ENCODE measurements at places on chromosomes 11 and 22.

GRCh38 chr22:19520007-19520406 lies 4.2 kb downstream of the CLDN5 start:
- DNase-seq: no peak

GRCh38 chr11:45857961-45858474 lies 10.7 kb downstream of the CRY2 start:
- DNase-seq: no peak

DNA sequence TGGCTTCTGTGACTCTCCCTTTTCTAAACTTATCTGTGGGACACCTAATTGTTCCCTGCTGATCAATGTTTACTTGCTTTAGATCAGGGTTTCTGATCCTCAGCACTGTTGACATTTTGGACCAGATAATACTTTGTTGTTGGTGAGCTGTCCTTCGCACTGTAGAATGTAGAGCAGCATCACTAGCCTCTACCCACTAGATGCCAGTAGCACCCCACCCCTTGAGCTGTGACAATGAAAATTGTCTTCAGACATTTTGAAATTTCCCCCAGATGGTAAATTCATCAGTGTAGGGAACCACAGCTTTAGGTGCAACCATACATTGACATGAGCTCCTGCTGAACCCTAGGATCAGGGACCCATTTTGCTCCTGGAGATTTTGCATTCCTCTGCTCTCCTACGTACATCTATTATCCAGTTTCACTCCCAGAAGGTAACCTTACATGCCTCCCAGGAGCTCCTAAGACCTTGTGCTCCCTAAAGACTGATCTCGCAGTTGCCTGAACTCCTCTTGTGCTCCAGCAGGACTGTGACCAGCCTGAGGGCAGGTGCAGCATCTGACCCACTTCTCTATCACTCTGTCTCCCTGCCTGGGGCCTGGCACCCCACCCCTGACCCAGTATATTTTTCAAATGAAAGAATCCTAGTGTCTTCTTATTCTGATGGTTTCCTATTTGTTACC lies 107.8 kb downstream of the FAR1 start:
- no peak for DNase-seq

GRCh38 chr11:10490398-10491241 lies 35.6 kb downstream of the AMPD3 start:
- no peak for DNase-seq

GRCh38 chr11:95231127-95231880 lies at the start of gene SESN3:
TSS of gene SESN3 (minus strand) at chr11:95231202. CDS start at chr11:95230860, 342 bp downstream.
- peak; percentile 99 for DNase-seq

DNA sequence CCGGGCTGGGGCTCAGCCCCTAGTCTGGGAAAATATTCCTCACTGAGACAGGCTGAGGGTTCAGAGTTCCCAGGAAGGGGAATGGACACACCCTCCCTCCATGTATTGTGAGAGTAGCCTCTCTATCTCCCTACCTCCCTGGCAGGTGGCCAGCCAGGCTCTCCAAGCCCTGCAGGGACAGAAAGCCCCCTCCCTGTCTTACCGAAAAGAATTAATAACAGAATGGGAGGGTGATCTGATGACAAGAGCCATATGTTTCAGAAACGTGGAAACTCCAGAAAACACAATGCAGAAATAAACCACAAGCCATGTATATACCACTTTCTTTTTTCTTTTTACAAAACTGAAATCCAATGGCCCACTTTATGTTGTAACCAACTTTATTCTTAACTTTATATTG lies 140.0 kb downstream of the CHST1 start:
- DNase-seq: no peak

DNA sequence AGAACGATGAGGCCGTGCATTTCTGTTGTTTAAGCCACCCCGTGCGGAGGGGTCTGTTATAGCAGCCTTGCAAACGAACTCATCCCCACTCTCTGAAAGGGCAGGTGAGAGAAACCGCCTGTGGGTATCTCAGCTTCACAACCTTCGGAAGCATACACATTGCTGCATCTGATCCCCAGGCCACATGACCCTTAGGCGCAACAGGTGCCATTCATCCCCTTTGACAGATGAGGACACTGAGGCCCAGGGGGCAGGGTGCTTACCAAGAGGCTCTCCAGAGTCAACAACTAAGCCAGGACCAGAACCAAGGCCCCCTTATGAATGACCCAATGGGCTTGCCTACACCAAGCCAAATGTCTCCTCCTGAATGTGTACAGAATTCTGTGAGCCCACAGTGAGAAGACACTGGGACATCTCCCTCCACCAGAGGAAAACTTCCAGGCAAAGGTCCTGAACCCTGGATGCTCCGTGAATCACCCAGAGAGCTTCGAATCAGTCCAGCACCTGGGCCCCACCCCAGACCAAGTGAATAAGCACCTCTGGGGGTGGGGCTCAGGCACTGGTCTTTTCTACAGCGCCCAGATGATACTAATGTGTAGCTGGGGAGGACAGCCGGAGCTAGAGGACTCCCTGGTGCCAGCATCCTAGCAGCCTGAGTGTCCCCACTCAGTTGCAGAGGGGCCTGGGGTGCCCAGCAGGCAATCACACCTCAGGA lies 83.2 kb downstream of the BUD13 start:
- DNase-seq: no peak

- peak; percentile 17 for DNase-seq
These were observed 39.4 kb downstream of the CARD18 start for GRCh38 chr11:105100206-105100605.

DNA sequence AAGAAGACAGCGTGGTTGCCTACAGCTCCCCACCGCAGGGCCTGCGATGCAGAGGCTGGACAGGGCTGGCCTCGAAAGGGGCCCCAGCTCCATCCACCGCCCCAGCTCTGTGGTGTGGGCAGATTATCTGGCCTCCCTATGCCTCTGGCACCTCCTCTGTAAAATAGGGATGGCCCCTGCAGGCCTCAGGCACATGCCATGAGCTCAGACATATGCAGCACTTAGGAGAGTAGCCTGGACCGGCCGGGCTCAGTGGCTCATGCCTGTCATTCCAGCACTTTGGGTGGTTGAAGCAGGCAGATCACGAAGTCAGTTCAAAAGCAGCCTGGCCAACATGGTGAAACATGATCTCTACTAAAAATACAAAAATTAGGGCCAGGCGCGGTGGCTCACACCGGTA lies 7.4 kb downstream of the APOBEC3D start:
- no peak for DNase-seq

DNA sequence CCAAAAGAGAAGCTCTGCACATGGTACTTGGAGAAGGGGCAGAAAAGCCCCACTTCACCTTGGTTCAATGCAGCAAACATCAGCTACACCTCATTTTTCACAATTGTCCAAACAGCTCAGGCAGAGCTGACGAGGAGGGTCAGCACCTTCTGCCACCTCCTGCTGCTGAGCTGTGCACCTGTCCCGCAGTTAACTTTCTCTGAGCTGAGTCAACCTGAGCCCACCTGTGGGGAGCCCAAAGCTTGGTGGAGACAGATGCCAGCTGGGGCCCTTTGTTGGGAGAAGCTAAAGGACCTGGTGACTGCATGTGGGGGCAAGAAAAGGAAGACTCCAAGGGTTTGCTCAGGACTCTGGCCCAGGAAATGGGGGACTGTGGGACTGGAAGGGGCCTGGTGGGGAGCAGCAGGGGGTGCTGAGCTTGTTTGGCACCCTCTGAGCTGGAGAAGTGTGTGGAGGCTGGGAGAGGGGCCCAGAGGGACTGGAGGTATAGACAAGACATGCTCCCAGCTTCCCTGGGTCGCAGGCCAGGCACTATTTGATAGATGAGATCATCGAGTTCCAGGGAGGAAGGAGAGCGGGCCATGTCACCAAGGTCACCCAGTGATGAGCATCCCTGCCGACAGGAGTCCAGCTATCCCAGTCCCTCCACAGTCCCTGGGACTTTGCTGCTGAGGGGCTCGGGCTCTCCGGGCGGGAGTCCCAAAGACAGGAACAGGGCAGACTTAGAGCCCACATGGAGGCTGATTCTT lies 53.5 kb downstream of the KCNJ4 start:
- DNase-seq: no peak

GRCh38 chr11:73361953-73362776 lies 14.0 kb upstream of the RELT start:
- DNase-seq: no peak

DNA sequence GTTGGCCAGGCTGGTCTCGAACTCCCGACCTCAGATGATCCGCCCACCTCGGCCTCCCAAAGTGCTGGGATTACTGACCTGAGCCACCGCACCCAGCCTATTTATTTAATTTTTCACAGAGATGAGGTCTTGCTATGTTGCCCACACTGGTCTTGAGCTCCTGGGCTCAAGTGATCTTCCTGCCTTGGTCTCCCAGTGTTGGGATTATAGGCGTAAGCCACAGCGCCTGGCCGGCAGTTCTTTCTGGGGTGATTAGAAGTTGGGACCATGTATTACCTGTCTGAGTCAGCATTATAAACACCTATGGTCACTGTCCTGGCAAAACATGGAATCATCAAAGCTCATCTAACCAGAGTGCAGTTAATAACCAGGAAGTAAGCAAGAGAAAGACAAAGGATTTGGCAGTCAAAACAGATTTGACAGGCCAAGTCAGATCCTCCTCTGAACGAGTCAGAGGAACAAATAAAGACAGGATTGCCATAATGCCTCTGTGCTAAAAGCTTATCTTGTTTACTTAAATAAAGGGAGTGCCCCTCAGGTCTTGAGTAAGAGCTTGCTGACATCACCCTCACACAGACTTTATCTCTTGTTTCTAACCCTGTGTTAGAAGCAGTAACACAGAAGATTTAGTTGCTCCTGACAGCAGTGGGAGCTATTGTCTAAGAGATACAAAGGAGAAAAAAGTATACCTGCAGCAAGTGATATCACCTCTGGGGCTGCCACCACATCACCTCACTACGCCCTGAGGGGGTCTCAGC lies 3.7 kb downstream of the SERPIND1 start:
- peak; percentile 8 for DNase-seq

GRCh38 chr11:32391956-32392553 lies 43.3 kb downstream of the WT1 start:
- DNase-seq: no peak

GRCh38 chr11:15800111-15800800 lies 556.1 kb downstream of the SOX6 start:
- peak; percentile 31 for DNase-seq

DNA sequence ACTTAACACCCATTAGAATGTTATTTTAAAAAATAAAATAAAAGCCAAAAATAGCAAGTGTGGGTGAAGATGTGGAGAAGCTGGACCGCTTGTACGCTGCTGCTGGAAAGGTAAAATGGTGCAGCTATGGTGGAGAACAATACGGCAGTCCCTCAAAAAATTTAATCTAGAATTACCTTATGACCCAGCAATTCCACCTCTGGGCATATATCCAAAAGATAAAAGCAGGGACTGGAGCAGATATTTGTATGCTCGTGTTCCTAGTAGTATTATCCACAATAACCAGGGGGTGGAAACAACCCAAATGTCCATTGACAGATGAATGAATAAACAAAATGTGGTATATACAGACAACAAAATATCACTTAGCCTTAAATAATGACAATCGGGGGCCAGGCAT lies 6.1 kb upstream of the APOA5 start:
- DNase-seq: no peak

GRCh38 chr11:561148-562003 lies 606 bp downstream of the RASSF7 start:
- no peak for DNase-seq

GRCh38 chr11:60875366-60876167 lies 8.2 kb downstream of the ZP1 start:
- DNase-seq: no peak

- no peak for DNase-seq
These were observed 1.1 kb downstream of the TAF1D start for GRCh38 chr11:93740031-93740729.

GRCh38 chr11:124874571-124875255 lies 9.5 kb downstream of the ROBO3 start:
- no peak for DNase-seq

GRCh38 chr11:106989078-106989455 lies 29.2 kb downstream of the GUCY1A2 start:
- DNase-seq: no peak

GRCh38 chr11:19800714-19801519 lies 88.3 kb downstream of the NAV2 start:
- no peak for DNase-seq

DNA sequence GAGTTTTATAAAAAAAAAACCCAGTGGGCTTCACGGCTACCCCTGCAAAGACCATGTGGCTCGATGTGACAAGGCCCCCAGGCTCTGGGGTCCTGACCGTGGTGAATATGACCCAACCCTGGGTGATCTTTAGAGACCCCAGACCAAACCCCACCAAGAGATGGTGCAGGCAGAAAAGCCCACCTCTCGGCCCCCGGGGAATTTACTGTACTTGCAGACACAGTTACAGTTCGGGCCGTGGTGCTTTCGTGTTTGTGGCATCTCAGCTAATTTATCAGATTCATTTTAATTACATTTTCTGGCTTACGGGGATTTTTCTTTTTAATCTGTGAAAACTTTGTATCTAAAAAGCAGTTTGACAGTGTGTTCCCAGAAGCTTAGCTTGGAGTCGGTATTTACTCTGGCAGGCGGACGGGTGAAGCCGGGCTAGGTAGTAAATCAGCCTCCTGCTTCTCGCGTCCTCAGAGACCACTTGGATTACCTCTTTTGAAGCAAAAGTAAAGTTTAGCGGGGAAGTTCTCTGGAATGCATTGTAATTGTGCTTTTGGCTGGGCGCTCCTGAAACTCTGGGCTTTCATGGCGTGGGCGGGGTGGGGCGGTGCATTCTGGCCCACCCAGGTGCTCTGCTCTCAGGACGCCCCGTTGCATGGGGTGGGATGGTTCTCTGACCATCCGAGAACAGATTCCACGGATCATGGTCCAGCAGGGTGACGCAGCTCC lies 25.3 kb downstream of the ANO1 start:
- DNase-seq: no peak

DNA sequence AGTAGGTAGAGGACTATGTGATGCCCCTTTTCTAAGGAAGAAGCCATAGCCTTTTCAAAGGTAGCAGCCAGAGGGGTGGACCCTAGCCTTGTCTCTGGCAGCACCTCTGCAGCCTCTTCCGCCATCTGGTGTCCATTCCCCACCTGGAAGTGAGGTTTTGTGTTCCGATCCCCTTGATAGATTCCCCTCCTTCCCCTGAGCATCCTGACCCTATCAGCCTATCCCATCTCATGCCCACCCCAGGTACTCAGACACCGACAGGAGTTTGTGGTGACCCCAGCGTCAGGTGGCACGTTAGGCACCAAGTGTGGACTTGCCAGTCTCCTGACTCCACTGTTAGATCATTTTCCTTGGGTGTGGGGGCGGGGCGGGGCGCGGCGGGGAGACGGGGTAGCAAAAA lies 398 bp upstream of the FAM89B start:
- no peak for DNase-seq

GRCh38 chr11:115469361-115469760 lies 34.9 kb downstream of the CADM1 start:
- DNase-seq: no peak

All from T-helper 2 cell treated with Interferon-gamma antibody and Interleukin-4, amounts not matched to agents 5 μg/mL and 100 μg/mL, for 36 hours (primary cell).